ENCODE measurements at places on chromosomes 5 and 9.

- no peak for DNase-seq
These were observed 152.8 kb downstream of the TMEM167A start for GRCh38 chr5:82924226-82925060.

- DNase-seq = no peak
These were observed 36.8 kb downstream of the SLC22A5 start for GRCh38 chr5:132406144-132406783.

GRCh38 chr5:180339583-180340183 lies 13.5 kb downstream of the GFPT2 start:
- no peak for DNase-seq

- no peak for DNase-seq
These were observed 23.7 kb upstream of the PLPP1 start for GRCh38 chr5:55558484-55558883.

- DNase-seq = peak; percentile 6
These were observed 92.1 kb upstream of the FSD1L start for GRCh38 chr9:105355781-105356180.

DNA sequence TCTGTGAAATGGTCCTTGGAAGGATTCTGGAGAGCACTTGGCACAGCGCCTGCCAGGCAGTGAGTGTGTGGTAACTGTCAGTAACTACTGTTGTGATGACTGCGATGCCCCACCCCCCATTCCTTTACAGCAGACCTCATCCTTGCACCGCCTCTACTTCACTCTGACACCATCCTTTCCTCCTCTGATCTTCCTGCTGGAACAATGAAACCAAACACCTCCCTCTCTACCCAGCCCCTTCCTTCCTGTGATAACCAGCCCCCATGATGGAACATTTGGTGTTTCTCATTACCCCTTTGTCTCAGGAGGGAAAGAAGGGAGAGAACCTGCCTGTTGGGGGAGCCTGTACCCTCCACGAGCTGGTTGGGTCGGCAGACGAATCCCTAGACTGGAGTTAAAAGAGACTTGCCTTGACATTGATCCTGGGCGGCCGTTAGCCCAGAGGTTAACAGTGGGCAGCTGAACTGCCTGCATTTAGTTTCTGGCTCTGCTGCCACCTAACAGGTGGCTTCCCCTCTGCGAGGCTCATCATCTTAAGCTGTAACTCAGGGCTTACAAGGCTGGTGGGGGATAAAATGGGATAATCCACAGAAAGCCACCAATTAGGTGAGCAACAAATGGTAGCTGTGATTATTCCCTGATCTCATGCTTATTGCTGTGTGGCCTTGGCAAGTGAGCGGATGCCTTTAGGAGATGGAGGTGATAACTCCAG lies 34.2 kb upstream of the GRPEL2 start:
- no peak for DNase-seq

GRCh38 chr9:130835441-130836298 lies 616 bp downstream of the ABL1 start:
- DNase-seq = peak; percentile 63

GRCh38 chr5:16626696-16627264 lies 10.0 kb upstream of the RETREG1 start:
- DNase-seq = peak; percentile 35

GRCh38 chr9:131237291-131237690 lies 39.0 kb downstream of the FAM78A start:
- no peak for DNase-seq

DNA sequence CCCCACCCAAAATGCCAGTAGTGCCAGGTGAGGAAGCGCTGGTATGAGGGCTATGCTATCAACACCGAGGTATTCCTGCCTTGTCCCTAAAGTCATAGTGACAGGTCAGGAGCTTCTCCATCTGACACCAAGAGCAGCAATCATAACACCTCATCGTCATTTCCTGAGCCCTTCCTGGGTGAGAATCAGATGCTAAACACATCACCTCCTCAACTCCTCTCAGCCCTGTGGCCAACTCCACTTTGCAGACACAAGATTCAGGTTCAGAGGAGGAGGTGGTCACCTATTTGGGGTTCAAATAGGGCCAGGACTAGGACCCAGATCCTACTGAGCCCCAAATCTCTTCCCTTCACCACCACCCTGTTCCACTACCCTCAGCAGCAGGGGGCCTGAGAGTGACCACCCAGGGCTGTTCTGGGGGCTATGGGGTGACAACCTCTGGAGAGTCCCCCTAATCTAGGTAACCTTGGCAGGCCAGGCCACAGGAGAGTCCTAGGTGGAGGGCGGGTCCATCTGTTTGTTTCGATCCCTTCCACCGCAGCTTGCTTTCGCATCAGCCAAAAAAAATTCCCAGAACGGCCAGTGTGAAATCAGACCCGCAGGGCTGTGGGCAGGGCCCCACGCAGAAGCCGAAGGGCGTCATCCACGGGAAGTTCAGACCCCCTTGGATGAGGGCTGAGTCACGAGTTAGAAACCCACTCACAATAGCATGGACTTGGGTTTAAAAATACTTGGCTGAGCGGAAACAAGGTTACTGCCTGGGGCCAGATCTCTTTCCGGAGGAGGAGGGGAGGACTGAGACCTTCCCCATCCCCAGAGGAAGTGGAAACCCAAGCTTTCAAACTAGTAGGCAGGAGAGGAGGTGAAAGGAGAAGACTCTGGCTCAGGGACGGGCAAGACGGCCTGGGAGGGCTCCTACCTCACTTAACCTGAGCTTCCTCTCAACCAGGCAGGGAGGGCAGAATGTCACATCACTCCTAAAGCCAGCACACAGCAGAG lies 8.7 kb downstream of the STK10 start:
- peak; percentile 59 for DNase-seq

GRCh38 chr5:15424769-15425168 lies 75.2 kb upstream of the FBXL7 start:
- DNase-seq = no peak

GRCh38 chr5:84796399-84796798 lies 411.7 kb upstream of the EDIL3 start:
- DNase-seq = no peak

GRCh38 chr5:122490718-122491117 lies 178.7 kb downstream of the SNCAIP start:
- DNase-seq = no peak

- DNase-seq = no peak
These were observed 24.5 kb downstream of the TICAM2 start for GRCh38 chr5:115577741-115578140.

DNA sequence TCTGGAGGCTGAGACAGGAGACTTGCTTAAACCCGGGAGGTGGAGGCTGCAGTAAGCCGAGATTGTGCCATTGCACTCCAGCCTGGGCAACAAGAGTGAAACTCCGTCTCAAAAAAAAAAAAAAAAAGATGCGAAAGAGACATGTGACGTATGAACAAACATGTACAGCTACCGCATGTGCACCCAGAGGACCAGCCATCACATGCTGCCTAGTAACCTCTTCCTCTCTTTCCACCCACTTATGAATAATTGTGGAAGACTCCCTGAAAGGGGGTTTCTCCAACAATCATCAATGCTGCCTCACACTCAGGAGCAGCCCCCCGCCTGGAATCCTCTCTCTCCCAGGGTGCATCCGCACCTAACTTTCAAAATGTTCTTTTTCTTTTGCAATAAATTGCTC lies 2.2 kb downstream of the SARDH start:
- DNase-seq = no peak

- DNase-seq = no peak
These were observed 602.4 kb upstream of the CLINT1 start for GRCh38 chr5:158461240-158461854.

GRCh38 chr5:156149213-156149612 lies 177.8 kb upstream of the SGCD start:
- no peak for DNase-seq

DNA sequence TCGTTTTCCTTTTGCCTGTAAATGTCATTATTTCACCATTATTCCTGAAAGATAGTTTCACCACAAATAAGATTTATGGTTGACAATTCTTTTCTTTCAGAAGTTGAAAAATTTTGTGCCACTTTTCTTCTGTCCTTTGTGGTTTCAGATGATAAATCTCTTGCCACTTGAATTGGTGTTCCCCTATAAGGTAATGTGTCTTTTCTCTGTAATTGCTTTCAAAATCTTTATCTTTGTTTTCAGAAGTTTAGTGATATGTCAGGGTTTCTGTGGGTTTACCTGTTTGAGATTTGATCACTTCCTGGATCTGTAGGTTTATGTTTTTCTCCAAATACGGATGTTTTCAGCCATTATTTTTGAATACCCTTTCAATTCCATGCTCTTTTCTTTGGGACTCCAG lies 14.6 kb downstream of the RASA1 start:
- no peak for DNase-seq

DNA sequence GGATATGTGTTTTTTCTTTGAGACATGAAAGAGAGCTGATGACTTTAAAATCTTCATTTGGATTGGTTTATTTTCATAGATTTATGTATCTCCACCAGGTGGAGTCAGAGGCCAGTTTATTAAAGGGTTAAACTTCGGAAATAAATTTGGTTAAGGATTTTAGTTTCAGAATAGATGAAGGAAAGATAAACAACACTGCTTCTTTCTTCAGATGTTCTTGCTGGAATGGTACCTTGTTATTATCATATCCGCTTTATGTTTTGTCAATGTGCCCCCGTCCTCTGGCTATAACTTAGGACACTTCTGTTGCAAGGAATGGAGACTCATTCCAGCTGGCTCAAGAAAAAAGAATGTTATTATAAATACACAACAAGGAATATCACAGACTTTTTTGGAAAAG lies 81.2 kb downstream of the ALDH1A1 start:
- no peak for DNase-seq

GRCh38 chr5:38751103-38751502 lies 94.7 kb upstream of the OSMR start:
- DNase-seq = no peak

GRCh38 chr9:132214027-132214622 lies 52.3 kb downstream of the NTNG2 start:
- DNase-seq = no peak

DNA sequence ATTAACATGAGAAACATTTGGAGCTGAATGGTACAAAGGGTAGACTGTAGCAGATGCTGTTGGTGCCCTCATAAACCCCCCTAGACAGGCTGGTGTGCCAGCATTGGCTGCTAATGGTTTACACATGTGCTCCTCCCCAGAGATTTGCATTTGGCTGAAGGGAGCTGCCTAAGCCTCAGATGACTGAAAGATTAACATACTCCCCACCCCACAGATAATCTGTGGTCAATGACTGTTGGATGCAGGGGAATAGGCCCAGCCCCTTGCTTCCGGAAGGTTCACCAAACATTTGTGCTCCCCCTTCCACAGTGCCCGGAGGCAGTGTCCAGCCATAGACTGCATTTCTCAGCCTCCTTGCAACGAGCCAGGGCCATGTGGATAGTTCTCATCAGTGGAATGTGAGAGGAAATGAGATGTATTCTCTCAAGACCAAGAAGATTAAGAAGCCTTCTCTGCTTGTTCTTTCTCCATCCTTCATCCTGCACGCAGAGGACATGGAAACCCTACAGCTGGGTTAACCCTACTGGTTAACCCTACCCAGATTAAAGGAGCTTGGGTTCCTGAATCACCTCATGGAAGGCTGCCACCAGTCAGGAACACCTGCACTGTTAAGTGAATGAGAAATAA lies 79.6 kb downstream of the PHAX start:
- DNase-seq = no peak

GRCh38 chr5:93303291-93303691 lies 277.7 kb downstream of the NR2F1-AS1 start:
- no peak for DNase-seq

- no peak for DNase-seq
These were observed 6.9 kb downstream of the OTULIN start for GRCh38 chr5:14671414-14671813.

DNA sequence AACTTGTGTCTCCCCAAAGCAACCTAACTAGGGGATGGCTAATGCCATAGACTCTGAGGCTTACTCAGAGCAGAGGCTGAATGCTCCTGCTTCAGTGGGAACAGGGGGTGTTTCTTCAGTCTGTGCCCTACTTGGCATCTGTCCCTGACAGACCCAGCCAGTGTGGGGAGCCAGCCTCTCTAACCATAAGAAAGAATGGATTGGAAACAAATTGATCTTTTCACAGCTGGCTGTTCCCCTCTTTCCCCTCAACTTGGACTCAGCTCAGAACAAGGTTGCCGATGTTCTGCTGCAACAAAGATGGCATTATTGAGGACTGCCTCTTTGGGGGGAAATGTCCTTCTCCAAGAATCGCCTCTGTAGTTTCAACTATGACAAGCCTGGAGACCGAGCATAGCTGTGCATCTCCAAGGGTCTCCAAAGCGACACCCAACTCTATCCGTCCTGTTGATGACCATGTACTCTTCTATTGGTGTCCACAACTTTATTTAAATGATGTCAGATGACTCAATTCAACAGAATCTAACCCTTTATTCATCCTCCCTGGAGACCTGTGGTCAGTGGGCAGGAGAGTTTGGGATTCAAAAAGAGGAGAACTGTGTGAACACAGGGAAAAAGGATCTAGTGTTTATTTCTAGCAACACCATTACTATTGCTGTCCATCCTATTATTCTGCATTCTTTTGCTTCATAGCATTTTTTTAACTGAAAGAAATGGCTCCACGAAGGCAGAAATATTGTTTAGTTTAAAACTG lies 24.7 kb upstream of the TNC start:
- no peak for DNase-seq

DNA sequence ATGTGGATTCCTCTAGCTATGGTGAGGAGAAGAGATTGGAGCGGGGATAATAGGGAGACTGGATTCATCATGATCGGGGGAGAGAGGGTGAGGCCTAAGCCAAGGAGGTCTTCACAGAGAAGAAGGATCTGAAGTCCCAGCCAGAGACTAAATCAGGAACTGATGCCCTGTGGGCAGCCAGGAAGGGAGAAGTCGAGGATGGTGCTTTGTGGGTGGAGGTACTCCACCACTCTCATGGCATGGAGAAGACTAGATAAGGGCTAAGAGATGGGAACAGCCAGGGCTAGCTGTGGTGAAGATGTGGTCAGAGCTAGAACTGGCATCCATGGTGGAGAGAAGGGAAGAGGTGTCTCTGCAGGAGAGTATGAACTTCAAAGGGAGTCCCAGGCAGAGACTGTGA lies 3.0 kb upstream of the RGS14 start:
- DNase-seq = no peak

DNA sequence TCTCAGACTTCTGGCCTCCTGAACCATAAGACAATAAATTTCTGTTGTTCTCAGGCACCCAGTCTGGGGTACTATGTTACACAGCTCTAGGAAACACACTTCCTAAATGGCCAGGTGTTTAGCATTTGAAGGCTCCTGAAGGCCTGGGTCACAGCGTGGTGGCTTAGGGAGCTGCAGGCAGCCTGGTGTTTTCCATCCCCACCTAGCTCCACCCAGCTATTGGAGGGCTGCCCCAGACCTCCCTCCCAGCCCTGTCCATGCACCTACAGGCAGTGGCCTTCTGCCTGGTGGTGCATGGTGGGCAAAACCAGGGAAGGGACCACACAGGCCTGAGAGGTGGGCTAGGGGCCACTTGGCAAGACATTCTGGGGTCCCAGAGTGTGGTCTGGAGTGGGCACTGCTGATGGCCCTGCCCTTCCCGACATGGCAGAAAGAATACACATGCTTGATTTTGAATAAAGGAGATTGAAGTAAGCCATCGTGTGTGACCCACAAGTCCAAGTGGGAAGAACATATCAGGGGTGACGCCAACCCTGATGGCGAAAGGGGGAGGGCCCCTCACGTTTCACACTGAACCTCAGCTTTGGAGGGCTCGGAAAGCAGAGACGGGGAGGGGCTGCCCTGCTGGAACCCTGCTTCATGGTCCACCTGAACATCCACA lies 1.3 kb upstream of the SUSD3 start:
- no peak for DNase-seq

Data from stimulated activated CD4-positive, alpha-beta T cell treated with anti-CD3 and anti-CD28 coated beads, Interleukin-15, amount 100 ng/mL, for 24 hours (primary cell).